ENCODE measurements at places on chromosomes 6 and 20. TPM values are rescaled to one million over a fixed set of nuclear protein-coding genes. Genes with fewer than 3 reads are reported as not detected.

RPS21 gene
- total RNA-seq, result 1,050 TPM

- no peak overlapping the region for H3K4me3 ChIP-seq
- H3K4me1 ChIP-seq, result no peaks in the 10 kb centered on the region
- H3K27me3 ChIP-seq, result no peaks in the 10 kb centered on the region
- H3K27ac ChIP-seq, result no peak overlapping the region
- no peak for DNase-seq
Measured at GRCh38 chr20:64279826-64280459, 24.4 kb downstream of the PCMTD2 start.

CLVS2 gene
- not detected for total RNA-seq

DPPA5 gene
- not detected for total RNA-seq

PBX2 gene
- 100 TPM for total RNA-seq

TRIM31 gene
- total RNA-seq, result 0.35 TPM

All from upper lobe of right lung (tissue), 1 donor.